Kidney (tissue), 22 donors: ENCODE measurements at places on chromosomes 7 and 10. TPM values are rescaled to one million over a fixed set of nuclear protein-coding genes. Genes with fewer than 3 reads are reported as not detected.

MALRD1 gene
- total RNA-seq: 2.0 TPM

PWWP2B gene
- 24.3 TPM for total RNA-seq

ZNF438 gene
- 9.9 TPM for total RNA-seq

SVOPL gene
- 2.4 TPM for total RNA-seq

AKR1D1 gene
- total RNA-seq: not detected

PLAC9 gene
- total RNA-seq: 31.4 TPM

PKD2L1 gene
- total RNA-seq: not detected

HOXA3 gene
- total RNA-seq: 21.2 TPM

ZNF25 gene
- 10.8 TPM for total RNA-seq

ATOH7 gene
- total RNA-seq: 0.16 TPM

DNA sequence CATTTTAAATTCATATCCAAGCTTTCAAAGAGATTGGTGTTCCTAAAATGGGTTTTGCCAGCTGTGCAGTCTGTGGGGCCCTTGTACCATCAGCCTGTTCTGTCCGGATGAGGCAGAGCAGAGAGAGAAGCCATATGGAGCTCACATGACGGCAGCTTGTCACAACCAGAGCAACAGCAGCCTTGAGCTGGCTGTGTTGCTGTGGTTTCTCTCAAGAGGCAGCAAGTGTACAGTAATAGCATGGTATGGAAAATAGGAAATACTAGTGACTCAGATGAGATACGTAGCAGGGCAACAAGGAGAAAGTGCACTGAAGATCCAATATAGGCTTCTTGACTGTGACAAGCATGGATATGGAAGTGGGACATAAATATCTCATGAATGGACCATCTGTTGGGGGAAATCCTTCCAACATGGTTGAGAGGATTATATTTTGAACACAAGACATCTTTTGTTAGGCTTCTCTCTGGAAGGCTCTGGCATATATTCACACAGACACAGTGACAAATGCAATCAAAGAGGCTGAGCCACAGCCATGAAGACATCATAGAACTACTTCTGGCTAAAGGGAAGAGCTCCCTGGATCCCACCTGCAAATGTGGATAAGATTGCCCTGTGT is 251.0 kb upstream of the TAC1 start:
- no peak for DNase-seq

GRCh38 chr7:135355377-135356048 is 121.9 kb downstream of the STRA8 start:
- DNase-seq: no peak

DNA sequence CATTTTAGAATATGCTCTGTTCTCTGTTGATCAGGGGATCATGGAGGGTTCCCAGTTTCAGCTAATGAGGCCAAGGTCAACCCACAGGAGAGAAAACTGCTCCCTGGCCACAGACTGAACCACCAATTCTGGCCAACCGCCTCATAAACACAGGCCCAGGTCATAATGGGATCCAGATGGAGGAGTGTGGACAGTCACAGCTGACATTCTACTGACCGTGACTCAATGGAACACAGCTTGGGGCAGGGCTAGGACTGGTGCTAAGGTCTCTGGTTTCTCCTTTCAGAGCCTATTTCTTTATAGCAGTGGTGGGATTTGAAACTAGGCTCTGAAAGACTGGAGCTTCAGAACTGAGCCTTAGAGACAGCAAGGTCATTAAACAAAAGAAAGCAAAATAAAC is 68.3 kb downstream of the HIPK2 start:
- no peak for DNase-seq

DNA sequence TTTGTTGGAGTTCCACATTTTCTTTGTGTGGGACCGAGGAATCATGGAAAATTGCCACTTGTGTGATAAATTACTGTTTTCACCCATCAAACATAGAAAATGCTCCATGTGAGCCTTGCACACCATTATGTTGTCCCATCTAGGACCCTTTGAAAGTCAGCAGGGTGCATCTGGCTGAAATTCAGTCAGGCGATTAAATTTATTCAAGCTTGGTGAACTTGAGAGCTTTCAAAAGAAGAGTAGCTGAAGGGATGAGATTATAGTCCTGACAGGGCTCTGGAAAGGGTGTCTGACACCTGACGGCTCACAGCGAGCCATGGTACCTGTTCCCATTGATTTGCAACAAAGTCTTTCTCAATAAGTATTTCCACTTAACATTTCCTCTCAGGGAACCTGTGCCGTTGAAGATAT is 399.7 kb upstream of the ETV1 start:
- no peak for DNase-seq

GRCh38 chr10:47340608-47341170 is 7.5 kb upstream of the RBP3 start:
- peak; percentile 59 for DNase-seq

DNA sequence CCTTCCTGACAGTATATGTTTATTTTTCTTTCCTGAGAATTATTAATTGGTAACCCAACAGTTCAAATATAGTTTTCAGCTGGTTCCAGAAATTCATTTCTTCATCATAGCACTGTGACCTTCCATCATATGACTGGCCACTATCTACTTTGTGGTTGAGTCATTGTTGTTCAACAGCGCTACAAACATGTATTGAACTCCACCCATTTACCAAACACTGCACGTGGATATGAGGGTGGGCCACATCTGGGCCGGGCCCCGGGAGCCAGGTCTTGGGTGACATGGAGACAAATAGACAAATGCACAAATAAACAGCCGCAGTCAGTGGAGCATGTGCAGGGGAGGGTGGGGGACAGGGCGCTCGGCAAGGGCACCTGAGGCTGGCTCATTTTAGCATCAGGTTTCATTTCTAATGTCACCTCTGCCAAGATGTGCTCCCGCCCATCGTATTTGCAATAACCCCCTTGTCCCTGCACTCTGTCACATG is 24.0 kb upstream of the EEPD1 start:
- peak; percentile 84 for DNase-seq

- no peak for DNase-seq
Measured at GRCh38 chr7:107276220-107276827, 107.5 kb downstream of the HBP1 start.

GRCh38 chr7:27697861-27698430 is 35.3 kb upstream of the HIBADH start:
- DNase-seq: no peak

DNA sequence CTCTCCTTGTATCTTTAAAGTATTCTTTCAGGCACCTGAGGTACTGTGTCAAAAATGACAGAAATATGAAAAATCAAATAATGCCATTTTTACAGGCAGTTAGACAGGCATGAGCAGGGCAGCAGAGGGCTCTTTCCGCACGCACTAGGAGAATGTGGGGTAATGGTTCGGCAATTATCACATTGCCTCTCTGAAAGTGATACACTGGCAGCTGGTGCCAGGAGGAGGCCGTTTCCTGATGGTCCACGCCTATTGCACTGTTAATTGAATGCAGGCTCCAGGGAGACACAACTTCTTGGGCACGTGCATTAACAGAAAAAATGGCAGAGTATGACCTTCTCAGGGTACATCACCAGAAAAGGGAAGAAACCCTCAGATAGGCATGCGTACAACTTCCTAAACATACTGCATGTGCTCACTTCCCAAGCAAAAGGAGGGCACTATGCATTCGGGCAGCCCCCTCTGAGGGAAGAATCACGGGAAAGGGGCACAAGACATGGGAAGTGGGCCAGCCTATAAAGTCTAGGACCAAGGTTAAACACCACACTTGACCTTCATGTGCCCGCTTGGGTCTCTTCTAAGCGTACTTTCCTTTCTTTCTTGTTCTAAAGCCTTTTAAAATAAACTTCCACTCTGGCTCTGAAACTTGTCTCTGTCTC is 161.7 kb downstream of the TNS3 start:
- peak; percentile 11 for DNase-seq

DNA sequence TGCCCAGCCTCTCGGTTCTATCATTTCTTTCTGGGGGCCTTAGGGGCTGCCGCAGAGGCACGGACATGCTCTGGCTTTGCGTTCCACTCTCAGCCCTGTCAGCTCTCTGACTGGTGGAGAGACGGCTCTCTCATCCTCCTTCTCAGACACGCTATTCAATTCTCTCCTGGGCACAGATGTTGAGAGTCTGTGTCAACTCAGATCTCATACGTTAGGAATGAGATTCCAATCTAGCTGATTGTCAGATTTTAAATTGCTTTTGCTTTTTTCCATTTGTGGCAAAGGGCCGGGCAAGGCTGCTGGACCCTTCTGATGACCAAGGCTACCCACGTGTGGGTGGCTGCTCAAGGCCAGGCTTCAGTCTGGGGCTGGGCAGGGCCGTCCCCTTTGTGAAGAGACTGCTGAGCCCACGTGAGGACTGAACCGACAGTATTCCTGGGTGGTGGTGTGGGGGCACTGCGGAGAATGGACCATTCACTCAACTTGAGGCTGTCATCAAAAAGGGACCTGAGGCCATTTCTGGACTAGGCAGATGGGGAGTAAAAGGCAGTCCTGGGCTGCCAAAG is 71.5 kb downstream of the CLEC2L start:
- no peak for DNase-seq

- DNase-seq: no peak
Measured at GRCh38 chr7:77450054-77450453, 33.9 kb upstream of the GSAP start.

GRCh38 chr10:116329153-116329552 is 4.9 kb downstream of the CCDC172 start:
- no peak for DNase-seq

DNA sequence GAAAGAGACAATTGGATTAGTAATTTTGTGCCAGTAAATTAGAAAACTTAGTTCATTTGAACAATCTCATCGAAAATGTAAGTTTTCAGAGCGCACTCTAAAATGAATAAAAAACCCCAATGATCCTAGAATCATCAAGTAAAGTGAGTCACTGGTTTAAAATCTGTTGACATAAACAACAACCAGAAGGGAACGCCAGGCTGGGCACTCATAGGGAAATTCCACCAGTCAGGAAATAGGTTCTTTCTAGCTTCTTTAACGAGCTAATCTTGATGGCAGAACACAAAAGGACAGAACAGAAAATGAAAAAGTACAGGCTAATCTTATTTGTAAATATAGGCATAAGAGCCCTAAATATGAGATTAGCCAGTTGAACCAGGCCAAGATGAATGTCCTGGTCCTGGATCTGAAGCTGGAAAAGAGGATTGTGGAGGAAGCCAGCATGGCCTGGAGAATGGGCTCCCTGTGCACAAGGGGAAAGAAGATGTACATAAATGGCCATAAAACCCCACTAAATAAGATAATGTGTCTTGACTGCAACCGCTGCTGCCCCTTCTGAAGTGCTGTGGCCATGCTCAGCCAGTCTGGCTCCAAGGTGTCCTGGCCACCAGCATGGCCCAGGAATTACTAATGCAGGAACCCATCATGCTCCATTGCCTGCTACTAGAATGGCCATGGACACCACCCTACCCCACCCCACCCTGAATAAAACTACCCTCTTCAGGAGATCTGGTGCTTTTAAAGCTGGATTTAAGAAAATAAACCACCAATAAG is 114.0 kb downstream of the WDFY4 start:
- DNase-seq: no peak

GRCh38 chr7:30812676-30813075 is 41.5 kb downstream of the MINDY4 start:
- DNase-seq: no peak

DNA sequence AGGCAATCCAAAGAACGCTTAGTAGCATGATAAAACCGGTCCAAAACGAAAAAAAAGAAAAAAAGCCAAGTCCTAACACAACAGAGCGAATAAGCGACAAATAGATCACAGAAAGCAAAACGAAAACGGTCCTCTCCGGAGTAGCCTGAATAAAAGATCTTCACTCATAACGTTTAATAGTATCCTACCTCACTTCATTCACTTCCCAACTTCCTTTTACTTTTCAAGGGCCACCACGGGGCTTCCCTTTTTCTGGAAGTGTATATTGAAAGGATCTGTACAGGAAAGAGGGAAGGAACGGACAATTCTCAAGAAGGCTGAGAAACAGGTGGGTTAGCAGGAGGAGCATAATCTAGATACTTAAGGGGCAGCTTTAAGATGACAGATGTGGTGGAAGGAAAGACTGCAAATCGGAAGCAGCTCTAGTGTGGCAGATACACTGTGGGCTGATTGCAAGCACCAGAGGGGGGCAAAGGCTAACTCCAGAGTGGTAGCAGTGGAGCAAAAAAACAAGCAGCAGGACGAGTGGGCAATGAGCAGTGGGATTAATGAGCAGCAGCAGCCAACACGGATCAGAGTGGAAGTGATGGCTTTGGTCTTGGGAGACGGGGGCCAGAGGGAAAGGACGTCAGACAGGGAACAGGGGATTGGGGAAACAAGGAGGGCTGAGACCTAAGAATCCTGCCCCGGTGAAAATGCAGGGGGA is 866 bp downstream of the CNOT4 start:
- DNase-seq: peak; percentile 64

DNA sequence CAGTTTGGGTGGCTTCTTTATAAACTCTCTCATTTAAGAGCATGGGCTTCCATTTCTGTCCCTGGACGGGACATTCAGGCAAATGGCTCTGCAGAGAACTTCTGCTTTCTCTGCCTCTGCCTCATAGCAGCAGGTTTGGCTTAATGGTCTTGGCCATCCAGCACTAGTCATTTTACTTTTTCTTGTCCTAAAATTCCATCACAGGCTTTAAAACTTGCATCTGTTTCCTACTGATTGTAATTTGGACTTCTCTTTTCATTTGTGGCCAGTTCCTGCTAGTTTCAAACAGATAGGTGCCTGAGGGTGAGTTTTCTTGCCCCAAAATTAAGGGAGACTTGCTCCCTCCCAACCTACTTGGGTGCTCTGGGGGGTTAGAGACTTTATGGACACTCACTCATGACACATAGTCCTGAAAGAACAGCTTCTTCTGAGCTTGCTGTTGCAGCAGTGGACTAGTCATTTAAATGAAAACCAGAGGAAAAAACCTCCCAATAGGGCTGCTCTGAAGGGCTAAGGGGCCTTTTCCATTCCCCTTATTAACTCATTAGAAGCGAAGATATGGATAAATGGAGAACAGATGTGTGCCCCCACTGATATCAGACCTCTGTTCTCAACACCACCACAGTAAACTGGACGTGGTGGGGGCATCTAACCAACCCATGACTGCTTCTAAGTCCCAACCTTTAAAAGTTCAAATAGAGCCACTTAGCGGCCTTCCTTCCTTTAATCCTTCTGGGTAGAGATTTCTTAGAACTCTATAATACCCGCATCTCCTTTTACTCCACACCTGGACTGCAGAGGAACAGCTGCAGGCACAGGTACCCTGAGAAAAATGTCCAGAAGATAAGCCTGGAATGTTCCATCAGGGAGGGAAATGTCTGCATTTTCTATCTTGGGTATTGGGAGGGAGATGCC is 38.8 kb downstream of the SVOPL start:
- no peak for DNase-seq

DNA sequence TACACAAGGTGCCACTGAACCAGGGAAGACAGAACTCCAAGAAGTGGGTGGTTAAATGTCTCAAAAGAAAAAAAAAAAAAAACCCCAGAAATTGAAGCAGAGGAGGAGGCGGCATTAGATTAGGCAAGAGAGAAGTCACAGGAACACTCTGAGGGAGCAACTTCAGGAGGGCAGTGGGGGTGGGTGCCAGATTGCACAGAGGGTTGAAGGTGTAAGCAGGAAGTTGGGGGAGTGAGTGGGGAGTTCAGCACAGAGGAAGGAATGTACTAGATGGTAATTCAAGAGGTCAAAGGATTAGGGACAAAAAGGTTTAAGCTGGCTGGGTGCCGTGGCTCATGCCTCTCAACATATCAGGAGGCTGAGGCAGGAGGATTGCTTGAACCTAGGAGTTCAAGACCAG is 110.0 kb upstream of the PDLIM1 start:
- DNase-seq: no peak
